ENCODE measurements at places on chromosomes 12 and 14.

GRCh38 chr14:34035177-34035933, 84.5 kb upstream of the EGLN3 start:
- no peak for DNase-seq

- no peak for DNase-seq
Observed at GRCh38 chr14:67526676-67527459, 6.2 kb upstream of the PLEKHH1 start.

- no peak for DNase-seq
Observed at GRCh38 chr12:98895086-98895651, 250.1 kb downstream of the APAF1 start.

DNA sequence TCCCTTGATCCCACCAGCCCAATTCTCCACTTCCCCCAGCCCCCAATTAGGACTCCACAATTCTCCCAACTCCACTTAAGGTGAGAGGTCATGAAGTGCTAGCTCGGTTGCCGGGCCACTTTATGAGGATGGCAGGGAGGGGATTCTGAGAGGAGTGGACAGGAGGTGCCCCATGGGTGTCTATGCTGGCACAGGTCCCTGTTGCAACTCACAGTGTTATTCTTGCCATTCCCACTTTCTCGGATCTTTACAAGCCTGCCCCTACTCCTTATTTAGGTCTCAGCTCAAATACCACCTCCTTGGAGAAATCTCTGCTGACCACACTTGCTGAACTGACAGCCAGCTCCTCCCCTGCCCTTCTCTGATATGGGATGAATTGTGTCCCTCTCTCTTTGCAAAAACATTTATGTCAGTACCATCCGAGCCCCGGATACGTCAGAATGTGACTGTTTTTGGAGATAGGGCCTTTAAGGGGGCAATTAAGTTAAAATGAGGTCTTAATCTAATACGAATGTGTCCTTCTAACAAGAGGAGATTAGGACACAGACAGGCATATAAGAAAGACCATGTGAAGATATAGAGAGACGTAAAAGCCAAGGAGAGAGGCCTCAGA, 4.2 kb upstream of the LGALS3 start:
- DNase-seq = no peak

GRCh38 chr12:4736091-4736490, 15.9 kb downstream of the GALNT8 start:
- DNase-seq = no peak

- no peak for DNase-seq
Observed at GRCh38 chr14:73476451-73476931, 14.2 kb upstream of the RIOX1 start.

DNA sequence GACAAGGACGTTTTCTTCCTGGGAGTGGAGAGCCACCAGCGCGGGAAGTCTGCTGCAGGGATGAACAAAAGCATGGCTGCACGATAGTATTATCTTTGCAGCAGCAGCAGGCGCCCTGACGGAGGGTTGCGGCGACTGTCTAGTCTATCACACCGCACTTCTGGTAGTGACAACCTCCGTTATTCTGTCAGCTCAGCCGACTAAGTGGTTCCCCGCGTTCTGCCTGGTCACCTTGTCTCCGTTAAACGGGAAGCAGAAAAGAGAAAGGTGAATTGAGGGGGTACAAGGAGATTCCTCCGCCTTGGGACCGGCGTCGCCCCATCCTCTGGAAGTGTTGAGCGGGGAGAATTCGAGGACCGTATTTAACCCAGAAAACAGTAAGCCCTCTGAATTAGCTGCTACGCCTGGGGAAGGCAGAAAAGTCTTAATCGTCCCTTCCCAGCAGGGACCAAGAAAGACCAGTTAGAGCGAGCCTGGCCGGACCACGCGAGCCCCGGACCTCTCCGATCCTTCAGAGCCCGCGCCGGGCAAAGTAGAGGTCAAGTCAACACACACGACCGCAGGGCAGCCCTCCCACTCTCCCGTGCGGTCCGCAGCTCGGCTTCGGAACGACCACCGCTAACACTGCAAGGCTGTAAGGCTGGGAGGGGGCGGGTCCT, 536 bp upstream of the DAAM1 start:
- peak; percentile 13 for DNase-seq

- no peak for DNase-seq
Observed at GRCh38 chr12:115794659-115795081, 482.8 kb downstream of the MED13L start.

GRCh38 chr14:37968664-37969240, 239.0 kb upstream of the SSTR1 start:
- DNase-seq = no peak

DNA sequence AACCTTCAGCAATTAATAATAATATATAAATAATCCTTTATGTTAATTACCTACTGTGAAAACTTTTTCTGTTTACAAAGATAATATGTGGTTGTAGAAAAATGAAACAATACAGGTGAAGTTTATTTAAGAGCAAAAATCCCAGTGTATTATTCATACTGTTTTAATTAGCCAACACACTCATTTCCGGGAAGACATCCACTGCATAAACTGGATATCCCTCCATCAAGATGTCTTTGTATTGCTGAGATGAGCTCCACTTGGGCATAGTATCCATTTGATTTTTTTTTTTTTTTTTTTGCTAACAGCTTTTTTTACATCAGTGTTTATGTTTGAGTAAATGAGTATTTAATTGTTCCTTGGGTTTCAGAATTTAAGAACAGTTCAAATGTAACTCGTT, 13.7 kb upstream of the DERA start:
- DNase-seq = no peak

DNA sequence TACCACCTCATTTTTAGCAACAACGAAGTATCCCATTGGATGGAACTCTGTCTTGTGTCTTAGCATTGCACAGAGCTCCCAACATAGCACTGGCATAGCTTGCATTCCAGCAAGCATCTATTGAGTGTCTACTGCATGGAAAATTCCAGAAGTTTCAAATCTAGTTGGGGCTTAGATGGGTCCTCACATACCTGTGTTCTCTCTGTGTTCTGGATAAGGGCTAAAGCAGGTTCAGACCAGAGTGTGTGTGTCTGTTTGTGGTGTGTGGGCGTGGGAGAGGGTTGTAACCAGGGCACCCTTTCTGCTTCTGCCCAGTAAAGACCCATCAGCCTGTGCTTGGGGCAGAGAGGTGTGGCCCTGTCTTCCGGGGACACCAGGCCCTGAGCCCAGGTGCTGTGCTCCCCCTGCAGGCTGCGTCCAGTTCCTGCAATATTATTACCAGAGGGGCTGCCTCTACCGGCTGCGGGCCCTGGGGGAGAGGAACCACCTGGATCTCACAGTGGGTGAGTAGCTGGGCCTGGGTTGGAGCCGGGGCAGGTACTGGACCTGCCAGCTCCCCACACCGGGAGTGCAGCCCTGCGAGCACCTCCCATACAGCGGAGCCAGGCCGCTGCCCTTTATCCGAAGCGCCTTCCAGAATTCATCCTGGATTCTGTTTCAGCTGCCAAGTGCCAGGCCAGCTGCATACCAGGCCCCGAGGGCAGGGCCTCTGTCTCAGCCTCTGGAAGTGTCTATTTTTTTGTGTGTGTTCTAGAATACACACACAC, 20.3 kb downstream of the RHOF start:
- peak; percentile 68 for DNase-seq

GRCh38 chr12:18868717-18869116, 130.8 kb downstream of the CAPZA3 start:
- no peak for DNase-seq

DNA sequence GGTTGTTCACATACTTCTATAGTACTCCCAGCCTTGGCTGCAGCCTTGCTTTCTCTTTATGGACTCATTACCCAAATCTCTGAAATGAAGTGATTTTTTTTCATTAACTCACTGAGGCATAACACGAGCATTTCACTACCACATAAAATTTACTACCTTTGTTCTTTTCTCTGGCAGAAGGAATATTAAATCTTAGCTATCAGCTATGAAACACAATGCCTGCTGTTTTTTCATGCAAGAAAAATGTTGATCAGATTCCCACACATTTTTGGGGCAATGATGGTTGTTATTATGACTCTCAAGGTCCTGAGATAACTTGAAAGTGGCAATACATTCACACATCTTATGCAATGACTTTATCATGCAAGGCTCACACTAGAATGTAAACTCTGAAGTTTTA, 225.3 kb upstream of the ATP2B1 start:
- no peak for DNase-seq

DNA sequence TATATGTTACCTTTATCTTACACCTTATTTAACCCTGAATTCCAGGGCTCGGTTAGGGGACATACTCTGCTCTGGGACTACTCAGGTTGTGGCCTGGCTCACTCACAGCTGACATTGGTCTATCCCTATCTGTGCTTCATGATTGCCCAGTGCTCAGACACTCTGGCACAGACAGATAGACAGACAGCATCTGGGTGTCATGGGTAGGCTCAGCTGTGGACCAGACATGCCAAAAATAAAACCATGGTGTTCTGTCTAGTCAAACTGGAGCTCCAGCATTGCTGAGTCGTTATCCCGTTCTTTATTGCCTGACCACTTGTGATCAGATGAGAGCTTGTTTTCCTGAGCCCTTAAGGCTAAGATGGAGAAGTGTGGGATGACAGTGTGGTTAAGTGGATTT, 29.0 kb downstream of the FBXW8 start:
- DNase-seq = no peak

Measured in stimulated activated CD8-positive, alpha-beta memory T cell treated with anti-CD3 and anti-CD28 coated beads, Interleukin-4, amount 100 ng/mL, for 24 hours (primary cell).